ENCODE measurements at places on chromosomes 16 and 17.

DNA sequence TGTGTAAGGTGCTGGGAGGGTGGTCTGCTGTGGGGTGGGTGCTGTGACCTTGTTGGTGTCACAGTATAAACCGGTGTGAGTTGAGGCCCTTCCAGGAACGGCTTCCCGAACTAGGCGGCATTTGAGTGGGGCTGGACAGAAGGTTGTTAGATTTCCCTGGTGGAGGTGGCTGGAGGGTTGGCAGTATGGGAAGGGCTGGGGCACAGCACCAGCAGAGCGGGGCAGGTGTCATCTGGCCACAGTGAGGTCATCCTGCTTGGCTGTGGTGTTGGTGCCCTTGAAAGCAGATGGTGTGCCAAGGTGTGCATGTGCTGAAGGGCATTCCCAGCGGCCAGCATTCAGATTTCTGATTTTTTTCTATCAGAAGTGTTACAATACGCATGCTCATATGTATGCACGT is 28.1 kb downstream of the BANP start:
- DNase-seq, result no peak

DNA sequence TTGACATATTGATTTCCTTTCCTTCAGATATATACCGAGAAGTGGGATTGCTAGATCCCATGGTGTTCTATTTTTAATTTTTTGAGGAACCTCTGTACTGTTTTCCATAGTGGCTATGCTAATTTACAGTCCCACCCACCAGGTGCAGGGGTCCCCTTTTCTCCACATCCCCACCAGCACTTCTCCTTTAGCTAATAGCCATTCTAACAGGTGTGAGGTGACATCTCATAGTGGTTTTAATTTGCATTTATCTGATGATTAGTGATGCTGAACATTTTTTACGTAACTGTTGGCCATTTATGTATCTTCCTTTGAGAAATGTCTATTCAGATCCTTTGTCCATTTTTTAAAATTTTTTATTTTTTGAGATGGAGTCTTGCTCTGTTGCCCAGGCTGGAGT is 93.9 kb downstream of the SDR42E1 start:
- DNase-seq, result no peak

DNA sequence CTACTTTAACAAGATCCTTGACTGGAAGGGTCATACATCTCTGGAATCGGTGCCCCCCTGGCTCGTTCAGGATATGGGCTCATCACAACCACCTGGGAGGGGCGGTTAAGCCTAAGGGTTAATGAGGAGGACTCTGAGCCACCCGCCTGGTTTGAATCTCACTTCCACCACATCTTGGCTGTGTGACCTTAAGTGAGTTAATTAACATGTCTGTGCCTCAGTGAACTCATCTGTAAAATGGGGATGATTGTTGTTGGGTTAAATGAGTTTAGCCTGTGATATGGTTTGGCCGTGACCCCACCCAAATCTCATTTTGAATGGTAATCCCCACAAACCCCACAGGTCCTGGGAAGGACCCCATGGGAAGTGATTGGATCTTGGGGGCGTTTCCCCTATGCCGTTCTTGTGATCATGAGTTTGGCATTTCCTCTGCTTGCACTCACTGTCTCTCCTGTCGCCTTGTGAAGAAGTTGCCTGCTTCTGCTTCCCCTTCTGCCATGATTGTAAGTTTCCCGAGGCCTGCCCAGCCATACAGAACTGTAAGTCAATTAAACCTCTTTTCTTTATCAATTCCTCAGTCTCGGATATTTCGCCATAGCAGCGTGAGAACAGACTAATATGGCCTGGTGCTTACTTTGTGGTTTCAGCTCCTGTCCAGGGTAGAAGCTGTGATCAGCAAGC is 214.0 kb upstream of the CIBAR2 start:
- no peak for DNase-seq

- no peak for DNase-seq
These were observed 559 bp downstream of the ITGAM start for GRCh38 chr16:31260136-31260931.

DNA sequence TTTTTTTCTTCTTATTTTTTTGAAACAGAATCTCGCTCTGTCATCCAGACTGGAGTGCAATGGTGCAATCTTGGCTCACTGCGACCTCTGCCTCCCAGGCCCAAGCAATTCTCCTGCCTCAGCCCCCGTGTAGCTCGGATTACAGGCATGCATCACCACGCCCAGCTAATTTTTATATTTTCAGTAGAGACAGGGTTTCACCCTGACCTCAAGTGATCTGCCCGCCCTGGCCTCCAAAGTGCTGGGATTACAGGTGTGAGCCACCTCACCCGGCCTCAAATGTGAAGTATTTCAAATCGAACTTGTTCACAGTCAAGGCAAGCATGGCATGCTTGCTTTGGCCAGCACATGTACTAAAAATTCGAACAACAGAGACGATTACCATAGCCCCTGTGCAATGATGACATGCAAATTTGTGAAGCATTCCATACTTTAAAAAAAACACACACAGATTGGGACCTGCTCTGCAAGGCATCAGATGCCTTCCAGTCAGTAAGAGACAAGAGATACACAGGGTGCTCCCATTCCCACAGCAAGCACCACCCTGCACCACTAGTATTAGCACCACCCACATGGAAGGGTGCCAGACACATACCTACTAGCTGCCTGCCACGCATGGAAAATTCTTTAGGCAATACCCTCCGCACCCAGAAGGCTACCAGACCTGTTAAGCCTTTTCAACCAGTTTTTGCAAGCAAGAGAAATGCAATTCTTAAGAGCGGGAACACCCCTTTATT is 47.2 kb downstream of the ANKRD11 start:
- peak; percentile 65 for DNase-seq

GRCh38 chr17:3827124-3827773 is 18.8 kb downstream of the NCBP3 start:
- no peak for DNase-seq

- no peak for DNase-seq
These were observed 6.8 kb upstream of the KRTAP17-1 start for GRCh38 chr17:41322094-41322902.

DNA sequence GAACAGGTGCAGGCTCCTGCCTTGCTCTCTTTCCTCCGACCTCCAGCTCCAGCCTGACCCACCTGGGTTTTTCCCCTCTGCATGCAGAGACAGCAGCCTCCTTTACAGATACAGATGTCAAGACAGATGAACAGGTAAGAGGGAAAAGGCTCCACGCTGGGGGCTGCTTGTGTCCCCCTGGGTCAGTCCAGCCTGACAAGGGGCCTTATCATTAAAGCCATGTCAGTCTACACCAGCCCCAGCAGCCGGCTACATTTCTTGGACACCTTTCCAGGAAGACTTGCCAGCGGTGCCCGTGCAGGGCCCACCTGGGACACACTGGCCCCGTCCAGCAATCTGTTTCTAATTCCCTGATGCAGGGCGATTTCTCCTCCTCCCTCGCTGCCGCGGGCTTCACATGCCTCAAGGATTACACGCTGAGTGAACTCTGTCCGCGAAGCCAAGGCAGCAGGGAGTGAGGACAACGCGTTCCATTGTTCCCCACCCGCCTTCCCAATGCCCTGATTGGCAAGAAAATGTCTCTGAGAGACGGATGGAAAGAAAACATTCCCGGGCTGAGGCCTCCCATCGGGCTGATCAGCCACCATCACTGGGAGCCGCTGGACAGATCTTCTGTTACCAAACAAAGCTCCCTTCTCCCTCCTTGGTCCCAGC is 184.7 kb downstream of the C16orf95 start:
- DNase-seq, result peak; percentile 73

GRCh38 chr16:12826559-12826958 is 22.9 kb upstream of the CPPED1 start:
- no peak for DNase-seq

DNA sequence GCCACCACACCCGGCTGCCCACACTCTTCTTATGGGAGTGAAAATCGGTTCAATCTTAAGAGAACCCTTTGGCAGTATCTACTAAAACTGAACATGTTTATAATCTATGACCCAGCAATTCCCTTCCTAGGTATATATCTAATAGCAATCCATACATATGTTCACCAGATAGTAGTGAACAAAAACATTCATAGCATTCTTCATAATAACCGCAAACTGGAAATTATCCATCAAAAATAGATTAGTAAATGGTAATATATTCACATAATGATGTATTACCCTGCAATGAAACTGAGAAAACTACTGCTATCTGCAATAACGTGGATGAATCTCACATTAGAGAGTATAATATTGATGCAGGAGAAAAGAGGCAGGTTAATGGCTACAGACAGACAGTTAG is 23.1 kb downstream of the COPRS start:
- no peak for DNase-seq

GRCh38 chr16:75064403-75065148 is 52.0 kb downstream of the LDHD start:
- no peak for DNase-seq

DNA sequence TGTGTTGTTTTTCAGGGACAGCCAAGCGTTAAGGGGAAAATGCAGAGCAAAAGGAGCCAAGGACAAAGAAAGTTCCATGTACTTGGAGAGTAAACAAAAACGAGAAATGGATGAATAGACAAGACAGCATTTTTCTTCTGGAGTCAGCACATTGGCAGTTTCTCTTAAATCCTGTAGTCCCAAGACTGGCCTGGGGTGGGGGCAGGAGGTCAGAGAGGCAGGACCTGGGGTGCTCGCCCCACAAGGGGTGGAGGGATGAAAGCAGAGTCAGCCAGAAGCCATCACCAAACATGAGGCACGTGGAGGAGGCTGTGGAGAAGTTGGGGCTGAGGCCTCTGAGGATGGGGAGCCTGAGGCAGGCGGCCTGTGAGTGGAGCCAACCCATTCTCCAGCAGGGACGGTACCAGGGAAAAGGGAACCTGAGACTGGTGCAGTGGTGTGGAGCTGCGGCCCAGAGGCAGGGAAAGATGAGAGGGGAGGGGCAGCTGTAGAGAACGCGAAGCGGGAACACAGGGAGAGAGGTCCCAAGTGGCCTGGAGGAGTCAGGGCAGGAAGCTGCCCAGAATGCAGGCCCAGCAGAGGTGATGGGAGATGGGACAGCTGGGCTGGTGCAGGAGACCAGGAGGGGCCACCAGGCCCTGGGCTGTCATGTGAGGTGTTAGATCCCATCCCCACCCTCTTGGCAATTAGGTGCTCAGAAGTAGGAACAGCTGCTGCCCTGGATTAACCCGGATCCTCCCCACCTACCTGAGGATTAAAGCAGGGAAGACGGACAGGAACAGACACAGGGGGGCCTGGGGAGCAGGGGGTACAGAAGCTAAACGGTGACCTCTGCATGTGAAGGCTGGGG is 3.3 kb downstream of the TLCD3B start:
- no peak for DNase-seq

DNA sequence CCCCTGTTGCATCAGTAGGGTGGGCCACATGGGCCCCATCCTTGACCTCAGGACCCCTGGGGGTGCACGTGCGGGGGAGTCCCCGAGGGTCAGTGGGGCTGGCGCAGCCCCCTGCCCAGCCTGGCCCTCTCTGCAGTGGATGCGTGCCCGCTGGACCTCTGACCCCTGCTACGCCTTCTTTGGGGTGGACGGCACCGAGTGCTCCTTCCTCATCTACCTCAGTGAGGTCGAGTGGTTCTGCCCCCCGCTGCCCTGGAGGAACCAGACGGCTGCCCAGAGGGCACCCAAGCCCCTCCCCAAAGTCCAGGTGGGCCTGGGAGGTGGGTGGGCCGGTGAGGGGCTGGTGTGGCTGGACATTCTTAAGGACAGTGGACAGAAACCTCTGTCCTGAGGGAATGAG is 35.9 kb downstream of the MGAT5B start:
- DNase-seq, result no peak

DNA sequence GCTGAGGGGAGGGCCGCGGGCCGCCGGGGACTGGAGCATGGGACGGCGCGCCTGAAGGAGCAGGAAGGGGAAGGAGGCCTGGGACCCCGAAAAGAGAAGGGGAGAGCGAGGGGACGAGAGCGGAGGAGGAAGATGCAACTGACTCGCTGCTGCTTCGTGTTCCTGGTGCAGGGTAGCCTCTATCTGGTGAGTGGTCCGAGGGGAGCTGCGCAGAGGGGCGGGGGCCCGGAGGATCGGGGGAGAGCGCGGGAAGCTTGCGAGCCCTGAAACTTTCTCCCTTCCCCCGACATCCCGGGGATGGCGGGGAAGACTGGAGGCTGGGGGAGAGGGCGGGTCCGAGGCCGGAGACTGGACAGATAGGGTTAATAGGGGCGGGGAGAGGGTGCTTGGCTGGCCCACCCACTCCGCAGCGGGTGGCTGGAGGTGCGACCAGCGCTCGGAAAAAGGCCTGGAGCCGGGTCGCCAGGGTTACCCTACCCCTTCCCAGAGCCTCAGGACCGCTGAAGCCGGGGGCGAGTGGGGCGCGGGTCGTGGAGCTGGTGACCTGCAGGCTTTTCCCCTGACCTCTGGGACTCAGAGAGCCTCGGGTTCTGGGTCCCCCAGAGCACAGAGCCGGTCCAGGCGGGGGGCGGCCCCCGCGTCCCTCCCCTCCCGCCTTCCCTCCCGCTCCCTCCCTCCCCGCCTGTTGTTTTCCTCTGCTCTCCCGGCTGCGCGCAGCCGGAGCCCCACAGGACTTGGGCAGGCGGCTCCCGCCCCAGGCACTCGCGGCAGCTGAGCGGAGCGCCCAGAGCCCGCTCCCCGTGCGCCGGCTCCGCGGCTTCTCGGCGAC is 631 bp downstream of the NXPH3 start:
- no peak for DNase-seq

DNA sequence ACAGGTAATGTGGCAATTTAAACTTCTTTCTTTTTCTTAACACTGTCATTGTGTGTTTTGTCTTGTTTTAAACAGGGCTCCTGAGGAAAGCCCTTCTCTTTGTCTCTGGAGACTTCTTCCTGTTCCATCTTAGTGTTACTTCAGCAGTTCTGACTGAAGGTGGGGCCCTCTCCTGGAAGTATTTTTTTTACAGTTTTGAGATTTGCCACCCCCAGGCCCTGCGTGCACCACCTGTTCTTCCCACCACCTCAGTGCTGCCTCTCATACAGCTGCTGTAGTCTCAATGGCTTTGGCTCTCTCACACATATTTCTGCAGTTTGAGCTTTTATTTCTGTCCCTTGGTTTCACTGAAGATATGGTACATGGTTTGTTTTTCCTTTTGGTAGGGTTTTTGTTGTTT is 52.5 kb upstream of the ALDH3A1 start:
- DNase-seq, result no peak

DNA sequence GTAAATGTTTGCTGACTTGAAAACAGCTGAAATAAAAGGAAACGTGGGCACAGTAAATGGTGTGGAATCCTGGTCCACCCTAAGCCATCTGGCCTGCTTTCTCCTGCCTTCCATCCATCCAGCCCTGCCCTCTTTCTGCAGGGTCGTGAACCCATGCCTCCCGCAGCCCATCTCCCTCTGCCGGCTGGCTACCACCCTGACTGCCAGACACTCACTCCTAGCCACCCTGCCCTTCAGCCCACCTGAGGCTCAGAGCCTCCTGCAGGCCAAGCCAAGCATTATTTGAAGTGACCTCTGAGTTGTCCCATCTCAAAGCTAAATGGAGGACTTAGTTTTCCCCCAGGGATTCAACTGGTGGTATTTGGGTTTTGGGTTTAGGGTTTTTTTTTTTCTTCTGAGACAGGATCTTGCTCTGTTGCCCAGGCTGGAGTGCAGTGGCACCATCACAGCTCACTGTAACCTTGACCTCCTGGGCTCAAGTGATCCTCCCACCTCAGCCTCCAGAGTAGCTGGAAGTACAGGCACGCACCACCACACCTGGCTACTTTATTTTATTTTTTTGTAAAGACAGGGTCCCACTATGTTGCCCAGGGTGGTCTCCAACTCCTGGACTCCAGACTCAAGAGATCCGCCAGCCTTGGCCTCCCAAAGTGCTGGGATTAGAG is 8.4 kb downstream of the ZDHHC1 start:
- no peak for DNase-seq

GRCh38 chr16:4937782-4938682 is 1.1 kb upstream of the PPL start:
- no peak for DNase-seq

GRCh38 chr17:290121-290521 is 62.5 kb downstream of the RPH3AL start:
- no peak for DNase-seq

All from right atrium auricular region (tissue), 2 donors.